Hypothalamus (tissue), 51 donors: ENCODE measurements at places on chromosomes 12 and 14.

GRCh38 chr12:52003591-52003990 lies 3.2 kb upstream of the TAMALIN start:
- no peak for DNase-seq

DNA sequence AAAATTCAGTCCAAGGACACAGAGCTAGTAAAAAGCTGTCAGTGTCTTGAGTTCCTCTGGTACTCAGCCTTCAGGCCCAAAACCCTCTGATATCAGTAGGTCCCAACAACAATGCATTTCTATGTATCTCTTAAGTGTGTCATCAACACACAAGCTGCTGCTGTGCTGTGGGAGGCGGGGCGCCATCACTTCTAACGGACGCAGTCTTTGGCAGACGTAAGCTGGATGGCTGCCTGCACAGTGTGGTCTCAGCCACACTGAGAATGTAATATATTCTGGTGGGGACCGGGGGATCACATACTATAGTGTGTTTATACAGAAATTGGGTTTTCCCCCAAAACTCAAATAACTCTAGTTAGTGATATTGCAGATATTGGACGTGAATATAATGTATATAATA lies 123.9 kb downstream of the SUDS3 start:
- no peak for DNase-seq

GRCh38 chr12:58285551-58285950 lies 344.2 kb downstream of the ATP23 start:
- DNase-seq: no peak

DNA sequence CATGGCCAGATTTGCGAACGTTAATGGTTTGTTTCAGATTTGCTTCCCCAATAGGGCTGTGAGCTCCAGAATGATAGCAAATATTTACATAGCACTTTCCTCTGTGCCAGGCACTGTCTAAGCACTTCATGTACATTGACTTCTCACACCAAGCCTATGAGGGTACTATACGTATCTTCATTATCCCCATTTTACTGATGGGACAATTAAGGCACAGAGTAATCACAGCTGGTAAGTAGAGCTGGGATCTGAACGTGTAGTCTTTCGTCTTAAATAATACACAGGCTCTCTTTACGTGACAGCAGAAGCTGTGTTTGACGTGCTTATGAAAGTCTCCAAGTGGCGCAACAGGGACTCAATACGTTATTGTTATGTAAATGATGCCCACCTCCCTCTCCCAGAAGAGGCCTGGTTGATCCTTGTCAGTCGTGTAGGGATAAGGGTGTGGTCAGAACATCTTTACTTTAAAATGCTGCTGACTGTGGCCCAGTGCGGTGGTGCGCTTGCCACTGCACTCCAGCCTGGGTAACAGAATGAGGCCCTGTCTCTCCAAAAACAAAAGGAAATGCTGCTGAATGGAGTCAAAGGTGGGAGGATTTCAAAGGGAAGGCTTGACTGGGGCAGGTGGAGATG lies 66.3 kb upstream of the TCL1B start:
- DNase-seq: no peak

DNA sequence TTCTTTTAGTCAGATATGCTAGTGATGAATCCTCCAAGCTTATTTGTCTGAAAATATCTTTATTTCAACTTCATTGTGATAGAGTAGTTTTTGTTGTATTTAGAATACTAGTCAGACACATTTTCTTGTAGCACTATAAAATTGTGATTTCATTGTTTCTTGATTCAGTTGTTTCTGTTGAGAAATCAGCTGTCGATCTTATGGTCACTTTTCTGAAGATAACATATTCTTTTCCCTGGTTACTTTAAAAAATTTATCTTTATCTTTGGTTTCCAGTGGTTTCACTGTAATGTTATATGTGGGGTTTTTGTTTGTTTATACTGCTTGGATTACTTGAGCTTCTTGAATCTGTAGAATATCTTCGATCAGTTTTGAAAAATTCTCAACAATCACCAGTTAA lies 426.1 kb downstream of the SOX5 start:
- no peak for DNase-seq

DNA sequence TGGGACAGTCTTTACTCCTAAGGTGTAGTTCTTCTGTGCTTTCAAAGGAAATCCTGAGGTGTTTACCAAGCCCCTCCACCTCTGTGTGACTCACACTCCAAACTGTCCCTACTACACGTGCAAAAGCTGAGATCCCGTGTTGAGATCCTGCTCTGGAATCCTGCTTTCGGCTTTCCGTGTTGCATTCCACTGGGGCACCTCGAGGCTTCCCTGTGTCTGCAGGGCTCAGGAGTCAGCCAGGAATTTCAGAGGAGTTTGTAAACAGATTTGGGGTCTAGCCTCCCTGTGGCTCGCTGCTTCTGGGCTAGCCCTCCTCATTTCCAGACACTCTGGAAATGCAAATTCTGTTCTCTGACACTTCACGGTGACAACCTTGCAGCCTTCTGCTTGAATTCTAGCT lies 48.4 kb downstream of the CACNA2D4 start:
- DNase-seq: no peak

DNA sequence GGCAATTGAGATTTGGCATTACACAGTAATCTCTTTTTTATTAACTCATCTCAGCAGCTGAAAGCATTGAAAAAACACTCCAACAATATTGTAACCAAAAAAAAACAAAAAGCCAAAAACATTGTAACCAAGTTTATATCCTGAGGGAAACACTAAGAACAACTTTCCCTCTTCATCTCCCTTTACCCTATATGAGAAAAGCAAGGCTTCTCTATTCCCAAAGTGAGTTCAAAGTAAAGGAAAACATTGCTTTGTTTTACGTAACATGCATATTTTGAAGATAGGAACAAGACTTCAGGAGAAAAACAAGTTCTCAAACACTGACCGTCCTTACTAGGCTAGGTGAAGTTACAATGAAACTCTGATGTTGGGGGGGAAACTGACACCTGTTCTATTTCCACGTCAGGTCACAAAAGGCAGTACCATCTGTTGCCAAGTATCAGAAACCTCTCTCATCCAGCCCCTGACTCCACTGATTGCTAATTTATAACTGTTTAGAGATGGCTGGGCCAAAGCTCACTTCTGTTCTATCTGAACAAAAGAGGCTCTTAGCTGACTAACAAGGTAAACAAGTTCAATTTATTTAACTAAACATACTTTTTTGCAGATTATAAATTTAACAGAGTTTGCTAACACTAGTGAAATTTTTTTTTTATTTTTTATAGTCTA lies 67.9 kb upstream of the PLXNC1 start:
- no peak for DNase-seq

DNA sequence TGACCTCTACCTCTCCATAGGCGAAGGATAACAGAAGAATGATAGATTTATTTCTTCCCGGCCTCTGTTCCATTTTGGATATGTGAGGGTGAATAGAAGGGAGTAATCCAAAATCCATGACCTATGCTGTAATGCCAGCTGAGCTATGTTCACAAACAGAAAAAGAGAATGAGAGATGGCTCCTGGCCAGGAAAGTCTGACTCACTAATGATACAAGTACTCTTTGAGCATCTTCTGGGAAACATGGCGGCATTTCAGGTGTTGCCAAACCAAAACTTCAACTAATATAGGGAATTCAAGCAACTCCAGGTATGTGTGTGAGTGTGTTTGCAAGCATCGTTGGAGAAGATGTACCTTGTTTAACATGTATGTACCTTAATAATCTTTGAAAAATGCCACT lies 55.1 kb downstream of the MED13L start:
- no peak for DNase-seq

DNA sequence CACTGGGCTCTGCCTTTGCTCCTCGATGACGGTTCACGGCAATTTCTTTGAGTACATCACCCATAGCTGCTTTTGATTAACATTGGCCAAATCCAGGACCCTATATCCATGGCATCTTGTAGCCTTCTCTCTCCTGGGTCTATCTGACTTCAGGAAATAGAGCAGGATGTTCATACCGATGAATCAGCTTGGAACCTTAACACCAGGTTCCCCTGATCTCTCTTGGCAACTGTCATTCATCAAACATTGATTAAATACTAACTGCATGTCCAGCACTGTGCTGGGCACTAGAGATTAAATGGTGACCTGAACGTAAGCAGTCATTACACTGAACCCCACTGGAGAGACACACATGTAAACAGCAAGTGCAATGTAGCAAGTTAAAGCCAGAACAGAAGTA lies 77.0 kb upstream of the MED13L start:
- no peak for DNase-seq

DNA sequence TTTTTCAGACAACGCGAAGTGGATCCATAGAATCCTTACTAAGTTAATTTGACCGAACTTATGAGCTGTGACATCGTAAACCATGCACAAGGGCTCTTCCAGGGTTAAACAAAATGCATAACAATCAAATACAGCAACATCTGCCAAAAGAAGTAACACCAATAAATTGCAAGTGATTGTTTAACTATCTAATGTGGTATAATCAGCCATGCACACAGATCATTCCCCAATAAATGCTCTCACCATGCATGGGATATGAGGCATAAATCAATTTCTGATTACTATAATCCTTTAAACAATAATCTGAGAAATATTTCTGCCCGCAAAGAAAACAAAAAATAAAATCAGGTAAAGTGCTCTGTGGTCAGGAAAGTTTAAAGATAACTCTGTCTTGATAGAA lies 7.7 kb upstream of the PLEKHG7 start:
- no peak for DNase-seq

DNA sequence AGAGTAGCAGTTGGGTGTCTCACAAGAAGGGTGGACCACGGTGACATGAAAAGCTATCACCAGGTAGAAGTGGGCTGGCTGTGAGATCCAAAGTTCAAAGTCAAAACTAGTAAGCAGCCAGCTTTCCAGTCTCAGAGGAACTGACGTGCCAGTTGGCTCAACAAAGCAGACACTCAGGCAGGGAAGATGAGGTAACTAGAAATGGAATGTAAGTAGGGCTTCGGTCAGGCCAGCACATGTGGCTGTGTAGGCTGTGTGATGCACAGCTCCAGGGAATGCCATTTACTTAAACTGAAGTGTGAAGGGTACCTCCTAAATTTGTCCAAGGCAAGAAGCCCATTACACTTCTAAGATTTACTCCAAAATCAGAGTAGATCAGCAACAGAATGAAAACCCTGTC lies 43.6 kb downstream of the PTPRR start:
- DNase-seq: no peak

- no peak for DNase-seq
These were observed 32.6 kb upstream of the FGD4 start for GRCh38 chr12:32366714-32367113.
